CD4-positive, alpha-beta T cell treated with Interleukin-4 for 4 hours (primary cell): ENCODE measurements at places on chromosomes 7 and 10.

GRCh38 chr7:115135769-115136410 lies 214.0 kb downstream of the MDFIC start:
- DNase-seq = peak; percentile 15

GRCh38 chr10:102455893-102456471 lies 4.6 kb upstream of the C10orf95 start:
- DNase-seq = no peak

- no peak for DNase-seq
Observed at GRCh38 chr7:31957090-31957720, 113.0 kb downstream of the PDE1C start.

- DNase-seq = no peak
Observed at GRCh38 chr10:112280205-112280921, 2.8 kb upstream of the TECTB start.

- DNase-seq = no peak
Observed at GRCh38 chr10:35307297-35307696, 29.0 kb upstream of the CCNY start.

- no peak for DNase-seq
Observed at GRCh38 chr10:34643620-34644019, 171.5 kb downstream of the PARD3 start.

- no peak for DNase-seq
Observed at GRCh38 chr10:125774581-125775191, 935 bp downstream of the MMP21 start.

DNA sequence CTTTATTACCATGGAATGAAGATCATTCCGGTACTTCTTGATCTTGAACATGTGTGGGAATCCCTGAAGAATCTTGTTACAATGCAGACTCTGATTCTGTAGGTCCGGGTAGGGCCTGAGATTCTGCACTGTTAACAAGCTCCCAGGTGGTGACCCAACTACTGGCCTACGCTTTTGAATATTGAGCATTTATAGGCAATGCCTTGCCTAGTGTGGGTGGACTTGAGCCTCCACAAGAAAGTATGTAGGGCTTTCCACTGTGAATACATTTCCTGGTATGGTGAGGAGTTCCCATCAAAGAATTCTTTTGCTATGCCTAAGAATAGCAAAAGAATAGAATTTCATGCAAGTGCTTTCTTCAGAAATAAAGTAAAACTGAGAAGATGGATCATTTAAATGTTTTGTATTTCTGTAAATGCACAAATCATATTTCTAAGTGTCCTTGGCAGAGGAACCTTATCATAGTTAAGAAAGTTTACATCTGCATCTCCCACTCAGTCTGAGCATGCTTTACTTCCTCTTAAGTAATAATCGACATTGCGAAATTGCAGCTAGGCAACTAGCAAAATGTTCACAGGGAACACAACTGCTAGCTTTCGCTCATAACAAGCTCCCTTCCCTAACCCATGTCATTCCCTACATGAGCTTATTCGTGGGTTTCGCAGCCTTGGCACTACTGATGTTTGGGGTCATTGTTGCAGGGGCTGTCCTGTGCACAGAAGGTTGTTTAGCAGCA lies 71.4 kb downstream of the AHR start:
- no peak for DNase-seq

- no peak for DNase-seq
Observed at GRCh38 chr7:13055732-13056368, 368.4 kb downstream of the ARL4A start.

- no peak for DNase-seq
Observed at GRCh38 chr7:27163288-27164044, 1.9 kb downstream of the HOXA9 start.

DNA sequence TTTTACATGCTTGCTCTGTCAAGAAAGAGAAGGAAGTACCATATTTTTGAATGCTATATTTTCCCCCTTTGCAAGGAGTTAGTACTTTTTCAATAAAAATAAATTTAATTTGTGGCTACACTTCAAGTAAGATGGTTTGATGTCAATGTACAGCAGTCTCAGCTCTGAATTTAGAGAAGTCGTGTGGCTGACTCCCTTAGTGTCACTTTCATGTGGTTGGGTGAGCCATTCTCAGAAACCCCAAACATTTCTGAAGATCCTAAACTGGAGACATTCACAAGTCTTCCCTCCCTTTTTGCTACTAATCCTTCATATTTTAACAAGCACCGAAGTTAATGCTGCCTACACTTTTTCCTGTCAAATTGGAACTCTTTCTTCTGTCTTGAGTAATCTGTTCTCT lies 244.4 kb downstream of the DYNC1I1 start:
- no peak for DNase-seq
